ENCODE measurements at places on chromosomes 3 and 15.

DNA sequence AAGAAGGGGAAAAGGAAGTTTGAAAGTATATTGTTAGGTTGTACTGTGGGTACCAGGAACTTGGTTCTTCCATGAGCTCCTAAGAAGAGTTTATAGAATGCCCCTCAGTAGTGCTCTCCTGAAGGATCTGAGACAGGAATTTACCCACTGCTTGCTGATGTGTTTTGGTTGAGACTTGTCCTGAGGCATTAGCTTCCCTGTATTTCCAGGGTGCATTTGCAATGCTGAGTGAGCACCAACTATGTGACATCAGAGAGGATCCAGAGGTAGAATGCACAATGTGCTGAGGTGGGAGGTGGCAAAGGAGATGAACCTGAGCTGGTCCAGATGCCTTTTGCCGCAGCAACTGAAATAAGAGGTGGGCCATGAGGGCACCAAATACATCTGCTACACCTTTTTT, 64.3 kb upstream of the LRRC3B start:
- no peak for DNase-seq

DNA sequence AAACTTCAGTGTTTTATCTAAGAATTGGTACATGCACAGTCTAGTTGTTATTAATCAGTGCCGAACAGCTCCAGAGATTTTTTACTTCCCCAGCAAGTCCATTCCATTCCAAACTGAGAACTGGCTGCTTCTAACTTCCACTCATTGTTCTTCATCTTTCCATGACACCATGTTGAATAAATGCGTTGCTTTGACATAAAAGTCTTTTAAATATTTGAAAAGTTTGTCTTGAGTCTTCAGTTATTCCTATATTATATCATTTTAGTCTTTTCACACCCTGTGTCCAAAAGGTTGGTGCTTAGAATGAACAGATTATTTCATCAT, 65.4 kb downstream of the CMSS1 start:
- no peak for DNase-seq

- DNase-seq = no peak
Observed at GRCh38 chr3:10088256-10088655, 19.8 kb downstream of the FANCD2OS start.

- no peak for DNase-seq
Observed at GRCh38 chr3:45477041-45477725, 88.8 kb downstream of the LARS2 start.

GRCh38 chr3:45056608-45057301, 30.7 kb downstream of the CLEC3B start:
- no peak for DNase-seq

GRCh38 chr3:12116870-12117269, 41.8 kb downstream of the TIMP4 start:
- DNase-seq = no peak

- DNase-seq = no peak
Observed at GRCh38 chr3:169103951-169104941, 559.3 kb downstream of the MECOM start.

- DNase-seq = no peak
Observed at GRCh38 chr15:62462268-62462667, 297.2 kb upstream of the C2CD4B start.

Data from GM04503 (cell line).